ENCODE measurements at places on chromosomes 3 and 15.

DNA sequence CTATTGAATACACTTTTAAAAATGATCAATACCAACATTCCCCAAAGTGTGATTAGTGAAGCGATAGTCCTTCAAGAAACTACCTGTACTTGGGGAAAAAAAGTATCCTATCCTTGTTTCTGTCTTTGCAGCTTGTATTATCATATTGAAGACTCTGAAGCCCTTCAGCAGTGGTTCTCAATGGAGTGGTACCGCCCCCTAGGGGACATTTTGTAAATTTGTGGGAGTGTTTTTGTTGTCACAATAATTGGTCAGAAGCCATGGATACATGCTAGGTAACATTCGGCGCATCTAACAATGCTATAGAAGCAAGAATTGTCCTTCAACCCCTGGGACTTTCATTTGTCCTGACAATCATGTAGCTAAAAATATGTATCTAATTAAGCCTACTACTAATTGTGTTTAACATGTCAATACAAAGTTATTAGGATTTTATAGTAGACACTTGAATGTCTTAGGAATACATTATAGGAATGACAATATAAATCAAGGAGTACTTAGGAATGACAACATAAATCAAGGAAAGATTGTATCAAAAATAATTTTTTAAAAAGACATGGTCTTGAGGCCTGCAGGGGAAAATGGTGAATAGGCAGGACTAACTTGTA is 53.7 kb downstream of the NMD3 start:
- DNase-seq, result no peak

DNA sequence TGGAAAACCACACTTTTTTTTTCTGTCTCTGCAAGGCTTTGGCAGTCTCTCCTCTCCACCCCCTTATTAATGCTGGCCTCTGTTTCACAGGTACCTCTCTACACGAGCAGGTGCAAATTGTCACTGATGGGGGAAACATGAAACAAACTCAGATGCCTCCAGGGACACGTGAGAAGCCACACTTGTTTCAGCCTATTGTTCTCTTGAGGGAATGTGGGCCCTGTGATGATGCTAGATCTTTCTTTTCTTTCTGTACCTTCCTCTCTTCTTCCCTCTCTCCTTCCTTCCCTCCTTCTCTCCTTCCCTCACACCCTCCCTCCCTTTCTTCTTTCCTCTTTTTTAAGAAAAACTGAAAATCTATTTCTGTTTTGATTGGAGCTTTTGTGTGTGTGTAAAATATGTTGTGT is 5.7 kb upstream of the BLM start:
- no peak for DNase-seq

GRCh38 chr15:25989327-25989726 is 126.2 kb upstream of the ATP10A start:
- DNase-seq, result no peak

DNA sequence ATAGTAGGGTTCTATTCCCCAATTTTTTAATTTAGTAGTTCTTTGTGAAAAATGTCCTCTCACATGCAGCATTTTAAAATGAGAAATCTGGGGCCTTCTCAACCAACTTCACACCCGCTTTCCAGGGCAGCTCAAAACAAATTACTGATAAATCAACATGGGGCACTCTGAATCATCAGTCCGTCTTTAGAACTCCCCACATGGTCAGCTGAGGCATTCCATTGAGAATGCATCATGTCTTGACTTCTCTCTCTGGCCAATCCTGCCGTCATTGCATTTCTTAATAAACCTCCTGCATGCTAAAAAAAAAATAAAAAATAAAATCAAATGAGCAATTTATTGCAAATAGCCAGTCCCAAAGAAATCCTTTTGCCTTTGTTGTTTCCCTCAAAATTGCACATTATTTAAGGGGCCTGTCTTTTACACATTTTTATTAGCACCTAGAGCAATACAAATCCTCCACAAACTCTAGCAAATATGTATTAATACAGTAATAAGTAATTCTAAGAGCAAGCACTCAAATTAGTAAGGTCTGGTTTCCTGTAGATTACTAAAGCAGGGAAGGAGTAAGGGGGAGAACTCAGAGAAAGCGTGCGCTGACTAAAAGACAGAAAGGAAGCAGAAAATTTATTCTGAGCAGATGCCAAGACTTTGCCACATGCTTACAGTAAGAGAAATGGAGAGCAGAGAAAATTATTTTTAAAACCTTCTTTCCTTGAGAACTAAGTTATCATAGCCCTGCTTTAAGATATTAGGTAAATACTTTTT is 175.7 kb downstream of the TNIK start:
- DNase-seq, result peak; percentile 44

GRCh38 chr15:57861034-57861638 is 154.6 kb downstream of the POLR2M start:
- DNase-seq, result no peak

DNA sequence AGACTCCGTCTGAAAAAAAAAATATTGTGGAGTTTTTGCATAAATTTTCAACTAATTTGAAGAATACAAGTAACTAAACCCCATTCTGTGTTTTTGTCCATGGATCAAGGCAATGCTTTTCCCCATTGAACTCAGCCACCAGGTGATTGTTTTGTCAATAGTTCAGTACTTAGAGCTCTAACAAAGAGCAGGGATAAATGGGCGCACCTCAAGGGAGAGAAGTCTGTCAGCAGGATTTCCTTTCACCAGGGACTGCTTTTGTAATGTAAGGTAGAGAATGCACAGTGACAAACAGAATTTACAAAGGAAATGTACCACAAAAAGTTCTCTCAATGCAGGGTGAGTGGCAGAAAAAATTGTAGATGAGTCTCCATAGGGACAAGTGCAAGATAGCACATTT is 10.8 kb upstream of the ATP13A5 start:
- no peak for DNase-seq

DNA sequence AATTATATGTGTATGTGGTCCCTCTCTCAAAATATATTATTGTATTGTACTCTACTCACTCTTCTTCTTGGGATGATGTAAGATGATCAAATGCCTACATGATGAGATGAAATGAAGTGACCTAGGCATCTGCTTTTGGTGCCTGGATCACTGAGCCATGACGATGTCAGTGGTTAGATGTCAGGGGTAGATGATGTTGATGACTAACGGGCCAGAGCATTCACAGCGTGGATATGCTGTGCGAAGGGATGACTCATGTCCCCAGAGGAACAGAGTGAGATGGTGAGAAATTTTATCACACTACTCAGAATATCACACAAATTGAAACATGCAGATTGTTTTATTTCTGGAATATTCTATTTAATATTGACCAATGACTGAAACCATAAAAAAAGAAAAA is 233.9 kb upstream of the CADM2 start:
- DNase-seq, result no peak

GRCh38 chr3:178850450-178851190 is 221.0 kb downstream of the ZMAT3 start:
- DNase-seq, result no peak

GRCh38 chr15:74252291-74252690 is 16.2 kb downstream of the CCDC33 start:
- no peak for DNase-seq

GRCh38 chr3:38139191-38139590 is 730 bp downstream of the MYD88 start:
- DNase-seq, result no peak
